Stimulated activated CD4-positive, alpha-beta T cell treated with anti-CD3 and anti-CD28 coated beads, Interleukin-1b, Interleukin-23, amount 100 ng/mL, for 1 hour (primary cell): ENCODE measurements at places on chromosomes 2 and 18.

GRCh38 chr2:41937464-41937906 lies 110.3 kb upstream of the PKDCC start:
- no peak for DNase-seq

- DNase-seq: no peak
Observed at GRCh38 chr18:62345909-62346308, 20.8 kb downstream of the TNFRSF11A start.

DNA sequence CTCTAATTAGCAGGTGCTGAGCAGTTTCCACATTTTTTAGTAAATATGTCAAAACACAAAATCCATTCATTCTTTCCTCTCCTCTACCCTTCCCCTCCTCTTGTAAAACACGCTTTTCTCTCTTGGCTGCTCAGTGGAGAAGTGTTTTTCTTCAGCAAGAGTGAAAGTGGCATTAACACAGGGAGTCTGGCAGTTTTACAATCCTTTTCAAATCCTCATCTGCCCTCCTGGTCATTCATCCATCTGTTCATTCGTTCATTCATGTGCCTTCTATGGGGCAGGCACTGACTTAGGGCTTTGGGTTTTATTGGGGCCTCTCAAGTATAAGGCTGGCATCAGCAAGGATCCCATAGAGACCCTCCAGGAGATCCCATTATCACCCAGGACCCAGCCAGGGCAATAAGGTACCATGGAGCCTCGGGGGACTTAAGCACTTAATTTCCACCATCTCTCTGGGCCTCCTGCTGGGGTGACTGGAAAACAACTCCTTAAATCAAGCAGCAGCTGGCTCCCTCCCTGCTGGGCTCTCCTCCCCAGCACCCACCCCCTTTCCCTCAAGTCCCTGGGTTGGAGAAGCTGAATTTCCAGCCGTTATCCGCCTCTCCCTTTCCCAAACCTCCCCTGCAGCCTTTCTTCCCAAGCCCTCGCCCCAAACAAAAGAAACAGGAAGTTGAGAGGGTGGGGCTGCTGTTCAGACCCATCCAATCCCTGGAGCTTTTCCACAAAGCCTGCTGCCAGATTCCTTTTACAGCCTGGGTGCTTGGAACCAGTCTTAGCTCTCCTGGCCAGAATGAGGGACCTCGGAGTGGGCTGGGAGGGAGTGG lies 32.6 kb downstream of the MARCHF4 start:
- no peak for DNase-seq

- no peak for DNase-seq
Observed at GRCh38 chr2:27245626-27246025, 17.2 kb downstream of the SLC30A3 start.

GRCh38 chr2:46481198-46482193 lies 2.1 kb downstream of the TMEM247 start:
- no peak for DNase-seq

GRCh38 chr2:121727950-121728349 lies 8.7 kb downstream of the NIFK start:
- no peak for DNase-seq

DNA sequence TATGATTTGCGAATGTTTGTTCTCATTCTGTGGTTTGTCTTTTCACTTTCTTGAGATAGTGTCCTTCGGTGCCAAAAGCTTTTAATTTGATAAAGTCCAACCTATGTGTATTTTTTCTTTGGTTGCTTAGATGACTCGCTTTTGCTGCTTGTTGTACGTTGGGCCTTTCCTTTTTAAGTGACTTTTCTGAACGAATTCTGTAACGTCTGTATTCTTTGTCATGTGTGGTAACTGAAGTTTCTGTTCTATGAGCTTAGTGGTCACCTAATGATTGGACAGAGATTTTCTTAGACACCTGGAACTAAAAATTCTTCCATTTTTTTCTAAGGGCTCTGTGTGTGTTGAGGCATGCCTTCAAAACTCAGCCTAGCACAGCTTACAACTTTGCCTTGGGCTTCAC lies 19.6 kb upstream of the PROKR1 start:
- DNase-seq: no peak

DNA sequence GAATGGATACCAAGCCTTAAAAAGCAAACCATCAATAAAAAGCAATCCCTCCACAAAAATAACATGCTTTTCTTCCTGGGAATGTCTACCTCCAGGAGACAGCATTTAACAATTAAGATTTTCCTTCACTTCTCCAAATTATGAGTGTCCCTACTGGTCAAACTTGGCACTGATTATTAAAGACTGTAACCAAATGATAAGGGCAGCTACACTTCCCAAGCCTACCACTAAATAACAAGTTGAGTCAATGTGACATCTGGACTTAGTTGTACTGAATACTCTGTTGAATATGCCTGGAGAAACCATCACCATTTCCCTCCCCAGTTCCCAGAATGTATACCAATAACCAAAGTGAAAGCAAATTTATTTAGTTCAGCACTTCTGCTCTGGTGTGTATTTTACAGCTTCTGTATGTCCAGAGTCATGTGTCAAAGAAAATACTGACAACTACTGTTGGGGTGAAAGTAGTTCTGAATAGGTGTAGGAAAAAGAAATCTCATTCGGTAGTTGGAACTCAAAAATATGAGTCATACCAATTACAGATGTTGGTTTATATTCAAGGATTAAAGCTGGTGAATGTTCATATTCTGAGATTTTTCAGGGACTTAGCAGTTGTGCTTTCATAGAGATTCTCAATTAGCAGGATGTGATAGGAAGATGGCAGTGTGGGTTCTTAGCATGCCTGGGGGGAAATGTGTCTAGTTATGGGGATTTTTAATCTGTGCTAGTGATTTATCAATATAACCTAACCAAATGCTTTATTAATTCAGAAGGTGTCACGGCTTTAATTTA lies 1291.6 kb upstream of the GYPC start:
- no peak for DNase-seq

DNA sequence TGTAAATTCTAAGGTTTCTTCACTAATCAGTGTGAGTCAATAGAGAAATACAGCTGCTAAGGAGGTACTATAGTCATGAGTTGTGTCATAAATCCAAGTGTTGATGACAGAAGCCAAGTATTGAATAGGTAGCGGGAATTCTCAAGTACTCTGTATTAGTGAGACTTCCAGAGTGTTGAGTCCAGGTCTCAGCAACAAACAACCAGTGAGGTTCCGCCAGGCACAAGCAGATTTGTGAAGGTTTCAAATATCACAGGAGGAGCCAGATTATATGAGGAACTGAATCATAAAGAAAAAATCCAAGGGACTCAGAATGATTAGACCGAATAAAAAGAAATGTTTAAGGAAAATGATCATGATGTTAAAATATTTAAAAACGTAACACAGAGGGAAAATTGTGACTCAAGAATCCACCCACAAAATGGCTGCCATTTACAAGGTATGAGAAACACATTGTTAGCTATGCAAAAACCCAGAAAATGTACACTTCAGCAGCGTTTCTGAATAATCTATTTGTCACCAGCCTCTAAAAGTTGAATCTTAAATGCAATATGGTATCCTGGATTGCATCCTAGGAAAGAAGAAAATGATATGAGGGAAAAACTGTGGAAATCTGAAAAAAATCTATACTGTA lies 27.3 kb upstream of the EVA1A start:
- no peak for DNase-seq

DNA sequence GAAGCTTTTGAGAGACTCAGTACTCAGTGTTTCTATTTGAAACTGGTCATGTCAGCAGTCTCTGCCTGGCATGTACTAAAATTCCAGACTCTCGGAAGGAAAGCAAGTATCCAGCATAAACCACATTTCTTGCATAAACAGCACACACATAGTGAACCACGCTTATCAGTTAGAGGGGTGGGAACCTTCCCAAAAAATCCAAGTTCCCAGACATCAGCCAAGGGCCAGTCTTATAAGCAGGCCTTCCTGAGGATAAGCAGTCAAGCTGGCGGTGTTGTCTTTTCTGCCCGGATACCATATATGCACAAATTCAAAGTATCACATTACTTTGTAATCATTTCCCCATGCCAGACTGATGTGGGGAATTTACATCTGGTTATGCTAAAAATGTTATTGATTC lies 73.6 kb downstream of the ST6GAL2 start:
- DNase-seq: no peak

- DNase-seq: no peak
Observed at GRCh38 chr2:234823877-234824376, 127.9 kb upstream of the SH3BP4 start.

GRCh38 chr2:181468811-181469210 lies 11.6 kb downstream of the ITGA4 start:
- no peak for DNase-seq

GRCh38 chr2:31711737-31712136 lies 131.0 kb upstream of the SRD5A2 start:
- DNase-seq: no peak

GRCh38 chr2:148582679-148583511 lies 61.7 kb upstream of the EPC2 start:
- no peak for DNase-seq

DNA sequence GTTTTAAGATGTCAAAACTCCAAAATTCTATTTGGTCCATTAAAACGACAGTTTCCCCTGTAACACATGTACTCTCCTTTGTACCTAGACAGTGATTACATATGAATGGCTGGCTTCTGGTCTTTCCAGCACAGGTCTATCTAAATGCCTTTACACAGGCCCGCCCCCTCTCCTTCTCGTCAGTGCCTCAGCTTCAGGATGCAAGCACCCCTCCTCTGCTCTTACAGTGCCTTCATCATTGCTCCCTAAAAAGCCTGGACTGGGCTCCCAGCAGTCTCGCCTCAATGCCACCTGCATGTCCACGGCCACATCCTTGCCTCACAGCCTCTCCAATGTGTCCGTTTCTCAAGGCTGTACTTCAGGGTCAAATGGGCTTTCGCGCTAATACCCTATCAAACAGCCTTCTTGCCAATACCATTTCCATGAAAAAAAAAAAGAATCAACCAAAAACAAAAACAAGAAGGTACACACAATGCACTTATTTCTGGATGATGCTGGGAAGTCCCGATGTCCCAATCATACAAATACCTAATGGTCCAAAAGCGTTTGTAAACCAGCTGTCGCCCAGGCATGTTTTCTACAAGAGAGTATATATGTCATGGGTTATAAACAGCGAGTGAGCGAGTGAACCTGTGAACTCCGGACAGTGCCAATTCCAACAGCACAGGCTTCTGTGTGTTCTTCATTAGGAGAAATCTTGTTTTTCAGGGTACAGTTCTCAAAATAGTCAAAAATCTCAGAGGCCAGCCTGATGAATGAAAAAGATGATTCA lies 77.2 kb downstream of the EIPR1 start:
- DNase-seq: no peak

- DNase-seq: no peak
Observed at GRCh38 chr2:161975062-161975812, 98.8 kb downstream of the DPP4 start.

DNA sequence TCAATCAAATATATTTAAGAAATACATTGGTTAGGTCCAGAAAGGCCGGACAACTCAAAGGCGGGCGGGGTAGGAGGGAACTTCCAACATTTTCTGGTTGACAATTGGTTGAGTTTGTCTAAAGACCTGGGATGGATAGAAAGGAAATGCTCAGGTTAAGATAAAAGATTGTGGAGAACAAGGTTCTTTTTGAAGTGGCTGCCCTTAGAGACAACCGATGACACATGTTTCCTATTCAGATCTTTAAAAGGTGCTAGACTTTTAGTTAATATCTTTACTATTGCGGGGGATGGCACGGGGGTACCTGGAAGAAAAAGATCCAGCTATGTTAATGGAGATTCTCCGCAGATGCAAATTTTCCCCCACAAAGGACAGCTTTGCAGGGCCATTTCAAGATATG lies 10.0 kb upstream of the AP1S3 start:
- no peak for DNase-seq
